D721Med (cell line): ENCODE measurements at places on chromosomes 1 and 21.

GRCh38 chr1:242178924-242179708 is 180.2 kb upstream of the MAP1LC3C start:
- no peak for DNase-seq

GRCh38 chr1:33949570-33949969 is 85.7 kb downstream of the HMGB4 start:
- DNase-seq = no peak

DNA sequence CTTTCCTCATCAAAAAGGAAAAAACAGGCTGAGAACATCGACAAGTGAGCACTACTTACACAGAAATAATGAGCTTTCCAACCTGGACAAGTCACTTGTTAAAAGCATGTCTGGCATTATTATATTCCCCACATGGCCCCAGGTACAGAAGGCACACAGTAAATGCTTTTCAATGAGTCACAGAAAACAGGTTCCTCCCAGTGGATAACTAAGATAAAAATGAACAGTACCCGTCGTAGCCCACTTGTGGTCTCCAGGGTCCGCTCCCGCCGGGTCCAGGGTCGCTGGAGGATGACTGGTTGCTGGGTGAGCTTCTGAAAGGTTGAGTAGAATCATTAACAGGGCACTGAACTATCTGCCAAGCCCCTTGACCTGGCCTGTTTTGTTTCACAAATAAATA is 186.6 kb downstream of the SIPA1L2 start:
- DNase-seq = no peak

GRCh38 chr1:239930686-239931262 is 160.9 kb upstream of the FMN2 start:
- no peak for DNase-seq

- DNase-seq = no peak
Measured at GRCh38 chr1:79792219-79792930, 785.8 kb upstream of the ADGRL4 start.

- DNase-seq = peak; percentile 84
Measured at GRCh38 chr1:150168960-150169601, 19.4 kb downstream of the PLEKHO1 start.

- DNase-seq = no peak
Measured at GRCh38 chr1:227449051-227449450, 114.3 kb upstream of the ZNF678 start.

DNA sequence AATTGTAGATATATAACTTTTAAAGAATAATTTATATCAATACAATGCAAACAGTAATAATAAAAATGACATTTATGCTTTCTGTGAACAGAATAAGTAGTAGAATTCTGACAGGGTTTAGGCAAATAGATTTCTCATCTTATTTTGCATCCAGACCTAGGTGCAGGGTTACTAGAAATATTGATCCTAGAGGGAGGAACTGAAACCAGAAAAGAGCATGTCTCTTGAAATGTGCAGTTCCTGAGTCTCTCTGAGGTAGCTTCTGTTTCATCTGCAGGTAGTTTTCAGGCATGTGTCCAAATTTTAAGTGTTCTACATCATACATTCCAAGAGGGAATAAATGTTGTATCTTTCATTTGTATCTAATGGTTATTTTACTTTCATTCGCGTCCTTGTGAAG is 631.9 kb upstream of the ADGRL4 start:
- DNase-seq = no peak

DNA sequence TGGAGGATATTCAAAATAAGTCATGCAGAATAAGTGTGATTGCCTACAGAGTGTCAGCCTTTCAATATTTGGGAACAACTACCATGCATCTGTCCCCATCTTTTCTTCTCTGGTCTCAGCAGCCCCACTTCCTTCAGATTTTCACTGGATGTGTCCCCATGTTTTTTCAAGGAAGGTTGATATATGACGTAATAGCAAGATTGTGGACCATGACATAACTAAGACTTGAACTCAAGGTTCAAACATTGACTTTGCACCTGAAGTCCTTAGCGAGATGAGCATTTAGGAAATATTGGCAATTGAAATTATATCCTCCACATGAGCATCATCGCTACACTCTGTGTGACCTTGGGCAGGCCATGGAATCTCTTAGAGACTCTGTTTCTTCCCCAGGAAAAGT is 5.8 kb downstream of the NAV1 start:
- no peak for DNase-seq
